ENCODE measurements at places on chromosomes 12 and 14. TPM values are rescaled to one million over a fixed set of nuclear protein-coding genes. Genes with fewer than 3 reads are reported as not detected.

SMOC1 gene
- polyA plus RNA-seq: not detected

BCL11B gene
- polyA plus RNA-seq: not detected

RNASE3 gene
- polyA plus RNA-seq: not detected

B4GALNT3 gene
- 0.34 TPM for polyA plus RNA-seq

MGP gene
- polyA plus RNA-seq: 109 TPM
